A549 treated with CpdA at 1 μM for 4 hours (cell line): ENCODE measurements at places on chromosomes 5 and 9. TPM values are rescaled to one million over a fixed set of nuclear protein-coding genes. Genes with fewer than 3 reads are reported as not detected.

NEUROG1 gene
- not detected in 5 replicates for total RNA-seq

NR2F1-AS1 gene
- 2.8 to 4.8 TPM (median 3.8 TPM) in 5 replicates for total RNA-seq

PCDHGA12 gene
- 0.02 TPM in 1 of 5 replicates, not detected in the others for total RNA-seq

SGCD gene
- total RNA-seq = 3.7 to 5.2 TPM (median 4.3 TPM) in 5 replicates

DAPK1 gene
- 12.9 to 20.8 TPM (median 17.9 TPM) in 5 replicates for total RNA-seq

INIP gene
- total RNA-seq = 13.6 to 34.0 TPM (median 17.0 TPM) in 5 replicates

EGFLAM gene
- 0.08 to 0.11 TPM in 2 of 5 replicates, not detected in the others for total RNA-seq

PTPDC1 gene
- 3.3 to 4.3 TPM (median 4.2 TPM) in 5 replicates for total RNA-seq

NIPAL4 gene
- 8.6 to 13.5 TPM (median 10.9 TPM) in 5 replicates for total RNA-seq

AK8 gene
- 0.84 to 1.4 TPM (median 1.2 TPM) in 5 replicates for total RNA-seq

PTGES gene
- 91.2 to 108 TPM (median 93.1 TPM) in 5 replicates for total RNA-seq

PLEKHG4B gene
- 0.64 to 0.94 TPM (median 0.69 TPM) in 5 replicates for total RNA-seq

C9orf40 gene
- total RNA-seq = 7.2 to 12.2 TPM (median 10.8 TPM) in 5 replicates

FSD1L gene
- total RNA-seq = 2.9 to 4.2 TPM (median 3.9 TPM) in 5 replicates

RASEF gene
- 8.6 to 10.2 TPM (median 9.5 TPM) in 5 replicates for total RNA-seq

SNCAIP gene
- total RNA-seq = 0.05 TPM in 1 of 5 replicates, not detected in the others

PRR16 gene
- total RNA-seq = not detected in 5 replicates

GHR gene
- total RNA-seq = 0.01 to 0.05 TPM in 2 of 5 replicates, not detected in the others
